ENCODE measurements at places on chromosomes 3 and 15. TPM values are rescaled to one million over a fixed set of nuclear protein-coding genes. Genes with fewer than 3 reads are reported as not detected.

Gene FHIT
- total RNA-seq, result 0.72 TPM

Gene GOLGA8G
- total RNA-seq, result not detected

Gene LRRC3B
- total RNA-seq, result not detected

Gene C3orf22
- not detected for total RNA-seq

Gene IQCF6
- total RNA-seq, result not detected

Gene SEMA5B
- 0.33 TPM for total RNA-seq

Gene GOLGA6A
- 0.07 TPM for total RNA-seq

Gene C3orf33
- 5.8 TPM for total RNA-seq

Gene CHRM5
- not detected for total RNA-seq

Gene ZFYVE19
- 19.2 TPM for total RNA-seq

Gene BOC
- total RNA-seq, result 6.2 TPM

Gene ZNF592
- total RNA-seq, result 21.0 TPM

Gene P4HTM
- total RNA-seq, result 17.7 TPM

Gene PLSCR2
- not detected for total RNA-seq

Gene GASK1A
- not detected for total RNA-seq

Gene ZNF80
- total RNA-seq, result not detected

Gene EFHB
- 2.0 TPM for total RNA-seq

Gene FBXL22
- 0.18 TPM for total RNA-seq

Gene TP63
- total RNA-seq, result 0.27 TPM

Gene AADAC
- total RNA-seq, result 15.8 TPM

Gene TLR9
- total RNA-seq, result not detected

Gene ALAS1
- 46.7 TPM for total RNA-seq

Gene GCNT3
- total RNA-seq, result 127 TPM

Gene APOD
- total RNA-seq, result 0.86 TPM

Gene SMCO1
- total RNA-seq, result not detected

Gene PRR20G
- total RNA-seq, result 1.6 TPM

Gene SI
- total RNA-seq, result not detected

Gene ZNF662
- total RNA-seq, result not detected

Gene TM6SF1
- not detected for total RNA-seq

Gene ACTRT3
- total RNA-seq, result 3.1 TPM

Gene FAM162A
- total RNA-seq, result 35.2 TPM

Gene HYAL2
- total RNA-seq, result 26.0 TPM

Gene HYKK
- total RNA-seq, result 7.1 TPM

Gene WDR93
- 0.25 TPM for total RNA-seq

Gene CASR
- total RNA-seq, result not detected

Gene IDH3A
- 74.1 TPM for total RNA-seq

Gene GNAT1
- not detected for total RNA-seq

Gene TSEN2
- 16.8 TPM for total RNA-seq

Gene NRROS
- not detected for total RNA-seq
